ENCODE measurements at places on chromosomes 4 and X. TPM values are rescaled to one million over a fixed set of nuclear protein-coding genes. Genes with fewer than 3 reads are reported as not detected.

Gene PPM1K
- total RNA-seq, result 22.5 TPM

Gene TLR2
- 3.6 TPM for total RNA-seq

Gene SLC10A6
- total RNA-seq, result 0.18 TPM

Gene SSX3
- total RNA-seq, result not detected

GRCh38 chrX:152061557-152061956 is 76.8 kb downstream of the MAGEA10 start:
- no peaks in the 10 kb centered on the region for H3K36me3 ChIP-seq
- no peak overlapping the region for H3K4me3 ChIP-seq
- no peaks in the 10 kb centered on the region for H3K4me1 ChIP-seq

- peak overlapping the region; percentile 71 for H3K27ac ChIP-seq
- peaks cover 49% of the 10 kb centered on the region for H3K4me1 ChIP-seq
- peak; percentile 23 for DNase-seq
These were observed 58.1 kb upstream of the BCOR start for GRCh38 chrX:40155589-40156469.

DNA sequence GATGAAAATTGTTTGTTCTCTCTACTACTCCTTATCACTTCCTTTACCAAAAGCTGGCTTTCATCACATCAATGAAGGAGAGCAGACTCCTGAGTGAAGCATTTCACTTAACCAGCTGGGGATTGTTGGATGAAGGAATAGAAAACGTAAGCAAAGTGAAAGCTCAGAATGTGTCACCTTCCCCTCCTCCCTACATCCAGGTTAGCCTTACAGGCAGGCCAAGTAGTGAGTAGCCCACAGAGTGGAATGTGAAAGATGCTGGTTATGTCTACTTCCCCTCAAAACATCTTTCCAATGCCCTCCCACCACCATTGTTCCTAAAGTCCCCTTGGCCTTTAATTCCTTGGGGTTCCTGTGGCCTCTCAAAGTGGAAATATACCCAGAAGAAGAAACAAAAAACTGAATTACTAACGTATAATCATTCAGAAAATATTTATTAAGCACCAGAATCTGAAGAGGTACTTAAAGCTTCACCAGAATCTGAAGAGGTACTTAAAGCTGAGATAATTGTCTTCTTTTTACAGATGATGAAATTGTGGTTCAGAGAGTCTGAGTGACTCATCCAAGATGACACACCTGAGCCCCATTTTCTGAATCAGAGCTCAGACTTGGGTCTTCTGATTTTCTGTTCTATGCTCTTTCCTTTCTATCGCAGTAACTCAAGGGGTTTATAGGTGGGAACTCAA is 6.5 kb downstream of the P2RY4 start:
- no peak overlapping the region for H3K27ac ChIP-seq
- DNase-seq, result no peak

GRCh38 chr4:107050525-107051135 is 14.5 kb upstream of the DKK2 start:
- no peak for DNase-seq
- no peak overlapping the region for H3K4me3 ChIP-seq
- no peaks in the 10 kb centered on the region for H3K4me1 ChIP-seq
- H3K27me3 ChIP-seq, result no peaks in the 10 kb centered on the region
- H3K27ac ChIP-seq, result no peak overlapping the region

DNA sequence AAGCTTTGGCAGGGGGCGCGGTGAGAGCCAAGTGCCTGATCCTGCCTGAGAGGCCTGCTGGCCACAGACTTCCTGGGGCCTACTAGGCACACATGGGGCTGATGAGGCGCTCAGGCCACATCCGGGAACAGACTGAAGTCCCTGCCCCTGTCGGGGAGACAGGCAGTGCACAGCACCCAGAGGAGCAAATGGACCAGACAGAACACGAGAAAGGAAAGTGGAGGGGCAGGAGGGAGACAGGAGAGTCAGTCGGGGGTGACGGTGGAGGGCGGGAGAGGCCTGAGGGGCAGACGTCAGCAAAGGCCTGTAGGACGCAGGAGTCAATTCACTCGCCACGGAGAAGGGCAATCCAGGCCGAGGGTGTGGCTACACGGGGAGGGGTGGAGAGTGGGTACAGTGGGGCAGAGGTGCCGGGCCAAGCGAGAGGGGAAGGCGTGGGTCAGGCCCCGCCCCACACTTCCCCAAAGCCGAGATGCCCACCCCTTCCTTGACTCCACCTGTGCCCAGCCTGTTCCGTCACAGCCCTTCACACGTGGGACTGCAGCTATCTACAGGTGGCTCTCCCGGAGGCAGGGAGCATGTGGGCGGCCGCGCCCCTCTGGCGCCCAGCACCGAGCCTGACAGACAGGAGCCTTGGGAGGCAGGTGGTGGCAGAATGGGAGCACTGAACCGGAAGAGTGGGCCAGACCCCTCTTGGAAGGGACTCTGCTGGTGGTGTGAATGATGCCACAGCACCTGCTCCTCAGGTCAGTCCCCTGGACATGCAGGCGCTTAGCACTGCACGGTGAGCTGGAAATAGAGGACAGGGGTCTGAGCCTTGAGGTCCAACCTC is 20.5 kb downstream of the NOP14 start:
- H3K4me3 ChIP-seq, result no peak overlapping the region
- H3K4me1 ChIP-seq, result no peaks in the 10 kb centered on the region
- DNase-seq, result no peak
- peaks cover 95% of the 10 kb centered on the region for H3K36me3 ChIP-seq
- H3K27me3 ChIP-seq, result no peaks in the 10 kb centered on the region

- no peak overlapping the region for H3K27ac ChIP-seq
- DNase-seq, result peak; percentile 37
- peaks cover 10% of the 10 kb centered on the region for H3K4me1 ChIP-seq
- H3K36me3 ChIP-seq, result no peaks in the 10 kb centered on the region
- H3K4me3 ChIP-seq, result no peak overlapping the region
These were observed 3.3 kb downstream of the TRIM2 start for GRCh38 chr4:153207567-153207966.

GRCh38 chr4:23373261-23373660 is 516.6 kb downstream of the PPARGC1A start:
- H3K36me3 ChIP-seq, result no peaks in the 10 kb centered on the region
- H3K27me3 ChIP-seq, result no peaks in the 10 kb centered on the region
- H3K27ac ChIP-seq, result peak overlapping the region; percentile 65
- DNase-seq, result peak; percentile 35

GRCh38 chr4:42676066-42676951 is 19.4 kb upstream of the ATP8A1 start:
- H3K4me3 ChIP-seq, result no peak overlapping the region
- DNase-seq, result no peak
- no peaks in the 10 kb centered on the region for H3K36me3 ChIP-seq

DNA sequence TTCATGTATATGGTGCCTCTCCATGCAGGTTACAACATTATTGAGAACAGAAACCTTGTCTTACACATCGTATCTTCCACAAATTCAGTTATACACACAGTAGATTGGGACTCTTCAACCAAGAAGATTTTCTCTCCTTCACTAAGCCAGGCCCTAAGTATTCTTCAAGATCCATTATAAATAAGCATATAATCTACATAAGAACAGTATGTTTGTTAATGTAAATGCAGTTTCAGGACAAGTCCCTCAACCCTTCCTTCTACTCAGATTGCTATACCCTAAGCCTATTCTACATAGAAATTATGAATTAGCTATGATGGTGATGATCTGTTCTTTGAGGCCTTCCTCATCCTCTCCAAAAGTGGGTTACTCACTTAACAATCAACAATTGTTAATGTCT is 41.2 kb downstream of the COL4A6 start:
- no peaks in the 10 kb centered on the region for H3K27me3 ChIP-seq
- no peak overlapping the region for H3K27ac ChIP-seq
- no peaks in the 10 kb centered on the region for H3K36me3 ChIP-seq
- no peak for DNase-seq

GRCh38 chr4:6332042-6332668 is 62.5 kb downstream of the WFS1 start:
- no peak overlapping the region for H3K4me3 ChIP-seq
- H3K27ac ChIP-seq, result no peak overlapping the region
- H3K36me3 ChIP-seq, result no peaks in the 10 kb centered on the region
- no peak for DNase-seq
- H3K4me1 ChIP-seq, result no peaks in the 10 kb centered on the region

DNA sequence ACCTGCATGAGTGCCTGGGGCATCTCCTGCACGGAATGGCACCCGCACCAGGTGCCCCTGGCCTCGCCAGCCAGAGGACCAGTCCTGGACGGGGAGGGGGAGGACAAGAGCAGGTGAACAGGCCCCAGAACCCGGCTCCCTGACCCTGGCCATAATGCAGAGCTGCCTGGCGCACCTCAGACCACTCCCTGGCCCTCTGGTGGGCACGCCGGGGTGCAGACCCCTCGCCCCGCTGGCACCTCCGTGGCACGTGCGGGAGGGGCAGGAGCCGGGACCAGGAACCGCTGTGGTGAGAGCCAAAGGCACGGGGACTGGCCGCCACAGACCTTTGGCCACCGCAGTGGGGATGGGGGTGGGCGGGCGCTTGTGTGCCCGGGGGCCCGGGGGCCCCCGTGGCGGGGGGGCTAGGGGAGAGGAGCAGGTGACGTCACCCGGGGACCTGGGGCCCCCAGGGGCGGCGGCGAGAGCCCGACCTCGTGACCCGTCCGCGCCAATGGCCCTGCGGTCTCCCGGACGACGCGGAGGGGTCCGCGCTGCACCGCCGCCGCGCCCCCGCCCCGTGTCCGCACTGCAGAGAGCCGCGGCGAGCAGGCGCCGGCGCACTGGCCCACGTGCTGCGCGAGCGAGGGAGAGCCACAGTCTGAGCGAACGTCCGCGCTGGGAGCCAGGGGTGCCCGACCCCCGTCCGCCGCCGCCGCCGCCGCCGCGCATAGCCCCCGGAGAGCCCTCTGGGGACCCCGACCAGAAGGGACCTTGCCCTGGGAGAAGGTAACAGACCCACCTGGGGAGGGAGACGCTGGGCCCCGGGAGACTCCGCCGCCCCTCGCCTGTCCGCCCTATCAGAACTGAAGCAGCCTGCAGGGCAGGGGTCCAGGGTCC is at the start of gene PNMA3:
Gene PNMA3 (plus strand): TSS at position 600 of the 879 bp plus-strand sequence. CDS start 586 bp downstream, outside the sequence.
- peaks cover 8% of the 10 kb centered on the region for H3K4me1 ChIP-seq
- peaks cover 16% of the 10 kb centered on the region for H3K27me3 ChIP-seq
- no peaks in the 10 kb centered on the region for H3K36me3 ChIP-seq
- no peak within 1 kb of the TSS for H3K27ac ChIP-seq
- DNase-seq, result peak; percentile 26
- no peak within 1 kb of the TSS for H3K4me3 ChIP-seq

GRCh38 chrX:134650701-134651100 is 7.6 kb downstream of the PLAC1 start:
- peak; percentile 87 for DNase-seq
- H3K27me3 ChIP-seq, result peaks cover 22% of the 10 kb centered on the region
- H3K36me3 ChIP-seq, result no peaks in the 10 kb centered on the region
- no peak overlapping the region for H3K4me3 ChIP-seq
- H3K4me1 ChIP-seq, result peaks cover 7% of the 10 kb centered on the region
- peak overlapping the region; percentile 76 for H3K27ac ChIP-seq

GRCh38 chr4:179307297-179308136 is 1865.3 kb upstream of the AGA start:
- H3K27ac ChIP-seq, result no peak overlapping the region
- no peak overlapping the region for H3K4me3 ChIP-seq
- H3K27me3 ChIP-seq, result no peaks in the 10 kb centered on the region
- DNase-seq, result no peak

GRCh38 chrX:136779346-136779781 is 1.4 kb downstream of the ARHGEF6 start:
- peak overlapping the region; percentile 70 for H3K27ac ChIP-seq
- H3K4me1 ChIP-seq, result peaks cover 3% of the 10 kb centered on the region
- peak; percentile 18 for DNase-seq
- peak overlapping the region; percentile 34 for H3K4me3 ChIP-seq

DNA sequence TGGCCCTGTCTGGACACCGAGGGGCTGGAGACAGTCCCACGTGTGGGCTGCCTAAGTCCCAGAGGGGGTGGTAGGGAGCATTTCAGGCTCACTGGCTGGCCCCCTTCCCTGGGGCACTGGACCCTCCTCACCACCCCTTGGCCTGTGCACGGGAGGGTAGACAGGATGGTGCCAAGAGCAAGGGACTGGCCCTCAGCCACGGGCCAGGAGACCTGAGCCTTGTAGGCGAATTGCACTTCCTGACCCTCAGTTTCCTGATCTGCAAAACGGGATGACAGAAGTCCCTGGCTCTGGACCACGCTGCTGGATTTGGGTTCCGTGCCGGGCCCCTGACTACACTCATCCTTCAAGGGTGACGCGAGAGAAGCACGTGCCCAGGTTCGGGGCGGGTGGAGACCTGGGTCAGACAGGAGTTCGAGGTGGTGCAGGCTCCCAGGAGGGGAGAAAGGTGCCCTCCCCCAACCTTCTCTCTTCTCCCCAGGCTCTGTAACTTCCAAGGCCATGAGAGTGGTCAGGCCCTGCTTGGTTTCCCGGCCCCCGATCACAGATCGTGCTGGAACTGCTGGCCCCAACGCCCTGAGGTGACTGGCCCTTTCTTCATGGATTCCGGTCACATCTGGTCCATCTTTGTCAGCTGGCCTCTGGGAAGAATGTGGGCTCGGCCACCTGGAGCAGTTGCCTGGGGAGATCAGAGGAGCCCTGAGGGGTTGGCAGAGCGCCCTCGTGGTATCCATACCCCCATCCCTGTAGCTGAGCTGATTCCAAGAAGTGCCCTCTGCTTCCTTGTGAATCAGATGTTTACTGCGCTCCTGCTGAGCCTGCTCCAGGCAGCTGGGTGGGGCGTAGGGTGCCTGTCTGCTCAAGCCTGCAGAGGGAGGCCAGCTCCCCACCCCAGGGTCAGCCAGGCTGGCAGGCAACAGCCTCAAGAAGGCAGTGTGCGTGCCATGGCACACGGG is 3.3 kb downstream of the SH3BP2 start:
- H3K36me3 ChIP-seq, result no peaks in the 10 kb centered on the region
- H3K27me3 ChIP-seq, result peaks cover 3% of the 10 kb centered on the region
- H3K27ac ChIP-seq, result peak overlapping the region; percentile 35

DNA sequence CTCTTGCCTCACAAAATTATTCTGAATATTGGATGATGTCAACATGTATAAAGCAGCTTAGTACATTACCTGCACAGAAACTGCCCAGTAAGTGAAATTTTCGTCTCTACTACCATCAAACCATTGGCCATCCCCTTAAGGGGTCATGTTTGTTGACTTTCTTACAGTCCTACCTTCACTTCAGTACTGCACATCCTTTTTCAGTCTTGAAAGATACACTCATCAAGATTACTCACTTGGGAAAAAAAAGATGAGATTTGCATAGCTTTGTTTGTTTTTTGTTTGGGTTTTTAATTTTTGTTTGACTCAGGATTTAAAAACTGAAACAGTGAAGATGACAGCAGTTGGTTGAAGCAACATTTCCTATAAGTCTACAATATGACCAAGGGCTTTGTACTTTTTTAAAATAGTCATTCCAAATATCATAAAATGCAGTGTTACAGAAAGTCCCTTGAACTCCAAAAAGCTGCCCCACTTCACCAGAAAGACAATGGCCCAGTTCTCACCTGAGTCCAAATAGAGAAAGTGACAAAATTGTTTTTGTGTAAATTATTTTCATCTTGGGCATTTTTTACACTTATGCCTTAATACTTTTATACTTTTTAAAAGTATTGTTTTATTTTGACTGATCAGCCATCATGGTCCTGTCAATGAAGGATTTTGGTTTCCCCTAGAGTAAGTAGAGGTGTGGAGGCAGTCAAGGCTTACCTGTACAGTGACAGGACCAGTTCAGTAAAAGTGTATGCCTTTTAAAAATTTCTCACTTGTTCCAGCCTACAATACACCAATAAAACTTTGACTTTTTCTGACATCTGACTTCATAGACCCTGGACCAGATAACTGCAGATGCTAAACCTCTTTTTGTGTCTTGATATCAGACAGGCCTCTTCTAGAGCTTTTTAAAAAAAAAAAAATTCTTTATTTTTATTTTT is 59.7 kb upstream of the EDA2R start:
- no peaks in the 10 kb centered on the region for H3K4me1 ChIP-seq
- no peaks in the 10 kb centered on the region for H3K36me3 ChIP-seq
- H3K27ac ChIP-seq, result no peak overlapping the region
- H3K27me3 ChIP-seq, result no peaks in the 10 kb centered on the region
